ENCODE measurements at places on chromosomes 6 and 20. TPM values are rescaled to one million over a fixed set of nuclear protein-coding genes. Genes with fewer than 3 reads are reported as not detected.

DNA sequence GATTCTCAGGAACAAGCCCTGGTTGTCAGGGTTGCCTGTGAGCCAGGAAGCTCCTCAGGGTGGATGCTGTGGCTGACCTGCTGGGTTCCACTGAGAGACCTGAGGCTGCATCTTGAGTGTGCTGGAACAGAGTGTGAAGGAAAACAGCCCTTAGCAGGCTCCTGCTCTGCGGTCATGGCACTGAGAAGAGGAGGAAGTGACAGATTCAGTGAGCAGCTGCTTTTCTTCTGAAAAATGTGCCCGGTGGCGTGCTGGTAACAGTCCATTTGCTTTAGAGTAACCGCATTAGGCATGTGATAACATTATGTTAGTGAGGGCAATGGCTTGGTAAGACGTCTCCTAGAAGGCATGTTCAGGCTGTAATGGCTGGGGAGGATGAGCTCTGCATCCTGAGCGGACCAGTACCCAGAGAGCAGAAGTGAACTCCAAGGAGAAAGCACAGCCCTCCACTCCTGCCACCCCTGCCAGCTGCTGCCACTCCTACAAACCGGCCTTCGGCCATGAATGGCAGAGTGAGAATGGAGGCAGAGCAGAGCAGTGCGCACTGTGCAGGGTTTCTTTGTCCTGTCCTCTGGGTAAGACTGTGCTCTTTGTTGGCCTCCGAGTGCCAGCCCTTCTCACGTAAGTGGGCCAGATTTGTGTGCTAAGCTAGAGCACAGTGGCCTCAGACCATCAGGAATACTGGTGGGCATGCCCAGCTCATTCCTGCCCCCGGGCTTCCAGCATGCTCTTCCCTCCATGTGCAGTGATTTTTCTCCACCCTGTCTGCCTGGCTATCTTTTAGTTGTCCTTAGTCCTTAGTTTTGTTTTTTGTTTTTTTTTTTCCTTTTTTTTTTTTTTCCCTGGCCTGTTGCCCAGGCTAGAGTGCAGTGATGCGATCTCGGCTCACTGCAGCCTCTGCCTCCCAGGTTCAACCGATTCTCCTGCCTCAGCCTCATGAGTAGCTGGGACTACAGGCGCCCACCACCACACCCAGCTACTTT lies 98.1 kb upstream of the VSTM2L start:
- DNase-seq, result no peak

Gene MPIG6B
- total RNA-seq, result not detected

DNA sequence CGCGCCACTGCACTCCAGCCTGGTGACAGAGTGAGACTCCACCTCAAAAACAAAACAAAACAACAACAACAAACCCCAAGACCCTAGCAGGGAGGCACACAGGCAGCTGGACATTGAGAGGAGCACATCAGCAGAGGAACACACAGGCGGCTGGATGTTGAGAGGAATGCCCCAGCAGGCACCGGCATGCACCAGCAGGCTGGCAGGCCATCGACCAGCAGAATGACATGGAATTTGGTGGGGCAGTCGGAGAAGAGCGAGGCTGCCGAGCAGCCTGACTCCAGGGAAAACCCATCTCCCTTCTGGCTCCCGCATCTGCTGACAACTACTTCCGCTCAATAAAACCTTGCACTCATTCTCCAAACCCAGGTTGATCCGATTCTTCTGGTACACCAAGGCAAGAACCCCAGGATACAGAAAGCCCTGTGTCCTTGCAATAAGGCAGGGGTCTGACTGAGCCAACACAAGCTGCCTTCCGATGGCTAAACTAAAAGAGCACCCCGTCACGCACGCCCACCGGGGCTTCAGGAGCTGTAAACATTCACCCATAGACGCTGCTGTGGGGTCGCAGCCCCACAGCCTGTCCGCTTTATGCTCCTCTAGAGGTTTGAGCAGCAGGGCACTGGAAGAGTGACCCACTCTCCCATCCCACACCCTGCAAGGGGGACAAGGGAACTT lies 60.2 kb downstream of the SLC22A23 start:
- no peak for DNase-seq

Gene EPHA7
- 59.0 TPM for total RNA-seq

Gene MYMX
- total RNA-seq, result 0.21 TPM

DNA sequence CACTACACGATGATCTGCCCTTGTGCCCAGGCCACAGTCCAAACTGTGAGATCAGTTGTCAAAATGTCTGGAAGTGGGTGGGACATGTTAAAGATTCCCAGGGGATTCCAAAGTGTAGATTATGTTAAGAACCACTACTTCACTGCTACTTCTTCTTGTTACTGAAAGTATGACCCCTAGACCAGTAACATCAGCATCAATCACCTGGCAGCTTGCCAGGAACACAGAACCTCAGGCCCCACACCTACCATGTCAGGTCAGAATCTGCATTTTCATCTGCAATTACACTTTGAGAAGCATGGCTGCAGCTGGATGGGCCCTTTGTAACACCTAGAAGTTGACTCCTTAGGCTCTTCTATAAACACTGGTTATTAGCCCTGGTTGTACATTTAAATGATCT lies 36.1 kb downstream of the RFPL4B start:
- no peak for DNase-seq

DNA sequence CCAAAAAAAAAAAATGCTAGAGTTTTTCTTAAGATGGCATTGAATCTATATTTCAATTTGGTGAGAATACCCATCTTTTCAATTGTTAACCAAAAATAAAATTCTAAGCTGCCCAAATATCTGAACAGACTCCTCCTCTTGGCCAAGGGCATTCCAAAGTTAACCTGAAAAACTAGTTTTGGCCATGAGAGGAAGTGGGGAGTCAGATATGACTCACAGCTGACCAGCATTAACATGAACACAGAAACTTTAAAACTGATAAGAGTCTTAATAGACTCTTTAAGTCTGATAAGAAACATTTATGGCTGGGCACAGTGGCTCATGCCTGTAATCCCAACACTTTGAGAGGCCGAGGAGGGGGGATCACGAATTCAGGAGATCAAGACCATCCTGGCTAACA lies 171.3 kb downstream of the FAXC start:
- DNase-seq, result no peak

GRCh38 chr6:149118737-149119653 lies 198.5 kb upstream of the TAB2 start:
- DNase-seq, result no peak

Gene WFDC12
- total RNA-seq, result not detected

DNA sequence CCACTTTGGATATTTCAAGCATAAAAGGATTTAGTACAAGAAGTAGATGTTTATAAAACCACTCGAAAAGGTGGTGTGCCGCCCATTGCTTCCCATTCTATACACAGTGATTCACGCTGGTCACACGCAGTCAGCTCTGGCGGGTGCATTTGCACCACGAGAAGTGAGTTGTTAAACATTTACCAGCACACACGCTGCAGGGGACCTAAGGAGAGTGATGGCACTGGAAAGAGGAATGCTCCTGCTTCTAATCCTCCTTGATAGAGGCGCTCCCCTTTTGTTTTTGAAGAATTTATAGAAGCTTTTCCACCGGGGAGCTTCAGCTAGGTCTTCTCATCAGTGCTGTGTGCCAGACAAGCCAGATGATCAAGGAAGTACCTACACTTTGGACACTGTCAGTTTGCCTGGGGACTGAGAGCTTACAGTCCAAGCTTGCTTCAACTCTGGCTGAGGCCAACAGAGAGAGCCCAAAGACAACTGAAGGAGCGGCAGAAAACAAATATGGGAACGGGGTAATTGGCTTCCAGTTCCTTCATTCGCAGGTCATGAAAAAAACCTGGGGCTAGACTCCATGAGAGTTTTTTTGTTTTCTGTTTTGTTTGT lies 31.2 kb downstream of the MUC22 start:
- DNase-seq, result no peak

Gene HLA-DQB1
- total RNA-seq, result 7.2 TPM
